ENCODE measurements at places on chromosomes 16 and 17.

DNA sequence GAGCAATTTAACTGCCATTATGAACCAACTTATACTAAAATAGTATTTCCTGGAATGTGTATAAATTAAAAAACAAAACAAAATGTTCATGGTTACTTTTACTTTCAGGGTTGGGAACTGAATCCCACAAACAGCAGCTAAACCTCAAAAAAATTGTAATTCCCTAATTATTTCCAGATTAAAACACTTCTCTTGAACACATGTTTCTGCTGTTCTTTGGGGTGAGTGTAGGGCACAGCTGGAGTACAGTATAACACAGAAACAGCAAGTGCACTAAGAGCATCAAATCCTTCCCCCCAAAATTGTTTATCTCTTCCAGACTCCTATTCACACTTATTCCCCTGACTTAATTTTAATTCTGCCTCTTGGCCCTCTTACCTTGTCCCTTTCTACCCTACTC lies 56.4 kb downstream of the KANSL1 start:
- DNase-seq: no peak

DNA sequence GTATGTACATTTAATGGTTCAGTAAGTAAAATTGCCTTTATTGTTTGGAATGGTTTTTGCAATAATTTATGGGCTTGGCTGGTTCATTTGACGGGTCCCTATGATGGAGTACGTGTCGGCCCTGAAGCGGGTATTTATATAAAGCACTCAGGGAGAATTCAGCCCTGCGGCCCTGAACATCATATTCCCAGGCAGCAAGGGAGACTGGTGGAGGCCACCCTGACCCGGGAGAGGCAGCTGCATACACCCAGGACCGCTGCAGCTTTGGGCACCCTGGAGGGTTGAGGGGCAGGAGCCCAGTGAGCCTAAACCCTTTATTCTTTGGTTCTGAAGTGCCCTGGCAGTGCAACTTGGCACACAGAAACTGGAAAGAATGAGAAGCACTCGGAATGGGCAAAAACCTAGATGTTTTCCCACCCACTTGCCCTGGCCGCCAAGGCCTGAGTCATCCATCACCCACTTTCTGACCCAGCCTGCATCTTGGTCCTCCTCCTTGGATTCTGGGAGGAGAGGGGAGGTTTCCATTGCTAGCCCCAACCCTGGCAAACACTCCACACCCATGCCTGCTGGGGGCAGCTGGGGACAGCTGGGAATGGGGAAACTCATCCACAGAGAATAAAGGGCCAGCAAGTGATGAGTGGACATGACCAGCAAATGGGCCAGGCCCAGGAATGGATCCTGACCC lies 162.2 kb upstream of the TNRC6C start:
- DNase-seq: no peak

DNA sequence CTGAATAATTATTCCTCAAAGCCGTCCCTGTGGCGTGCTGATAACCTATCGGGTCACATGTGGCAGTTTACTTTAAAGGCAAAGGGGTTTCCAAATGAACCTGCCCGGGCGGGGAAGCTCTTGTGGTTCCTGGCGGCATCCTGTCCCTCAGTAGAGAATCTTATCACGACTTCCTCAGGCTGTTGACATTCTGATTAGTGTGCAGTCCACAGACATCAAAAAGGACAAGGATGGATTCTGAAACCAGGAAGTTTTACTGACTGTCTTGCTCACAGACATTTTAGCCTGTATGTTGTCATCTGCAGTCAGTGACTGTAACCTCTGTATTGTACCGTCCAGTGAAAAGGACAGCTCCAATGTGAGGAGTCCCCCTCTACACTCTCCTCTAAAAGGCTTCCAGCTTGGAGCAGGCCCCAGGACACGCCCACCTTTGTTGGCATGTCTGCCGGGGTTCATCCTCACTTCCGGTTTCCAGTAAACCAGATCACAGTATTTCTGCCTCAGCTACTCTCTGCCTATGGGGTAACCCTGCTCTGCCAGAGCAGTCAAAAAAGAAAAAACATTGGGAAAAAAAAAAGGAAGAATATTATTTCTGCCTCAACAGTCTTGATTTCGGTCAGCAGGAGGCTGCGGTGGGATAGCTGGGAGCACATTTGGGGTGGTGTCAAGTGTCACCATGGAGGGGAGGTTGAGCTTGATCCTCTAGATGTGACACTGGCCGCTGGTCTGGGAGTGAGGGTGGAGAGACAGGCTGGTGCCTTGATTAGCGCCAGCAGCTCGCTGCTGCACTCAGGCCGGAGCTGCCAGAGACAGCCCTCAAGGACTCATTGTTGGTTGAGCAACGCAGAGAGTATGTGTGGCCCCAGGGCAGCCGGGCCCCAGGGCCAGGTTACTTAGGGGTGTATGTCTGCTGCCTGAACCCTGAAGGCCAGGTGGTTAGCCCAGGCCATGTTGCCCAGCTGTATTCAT lies 89.0 kb upstream of the DNAH17 start:
- DNase-seq: no peak

GRCh38 chr17:70037498-70037897 lies 37.5 kb upstream of the KCNJ16 start:
- no peak for DNase-seq

GRCh38 chr17:74814453-74814852 lies 38.3 kb upstream of the NAT9 start:
- DNase-seq: no peak

DNA sequence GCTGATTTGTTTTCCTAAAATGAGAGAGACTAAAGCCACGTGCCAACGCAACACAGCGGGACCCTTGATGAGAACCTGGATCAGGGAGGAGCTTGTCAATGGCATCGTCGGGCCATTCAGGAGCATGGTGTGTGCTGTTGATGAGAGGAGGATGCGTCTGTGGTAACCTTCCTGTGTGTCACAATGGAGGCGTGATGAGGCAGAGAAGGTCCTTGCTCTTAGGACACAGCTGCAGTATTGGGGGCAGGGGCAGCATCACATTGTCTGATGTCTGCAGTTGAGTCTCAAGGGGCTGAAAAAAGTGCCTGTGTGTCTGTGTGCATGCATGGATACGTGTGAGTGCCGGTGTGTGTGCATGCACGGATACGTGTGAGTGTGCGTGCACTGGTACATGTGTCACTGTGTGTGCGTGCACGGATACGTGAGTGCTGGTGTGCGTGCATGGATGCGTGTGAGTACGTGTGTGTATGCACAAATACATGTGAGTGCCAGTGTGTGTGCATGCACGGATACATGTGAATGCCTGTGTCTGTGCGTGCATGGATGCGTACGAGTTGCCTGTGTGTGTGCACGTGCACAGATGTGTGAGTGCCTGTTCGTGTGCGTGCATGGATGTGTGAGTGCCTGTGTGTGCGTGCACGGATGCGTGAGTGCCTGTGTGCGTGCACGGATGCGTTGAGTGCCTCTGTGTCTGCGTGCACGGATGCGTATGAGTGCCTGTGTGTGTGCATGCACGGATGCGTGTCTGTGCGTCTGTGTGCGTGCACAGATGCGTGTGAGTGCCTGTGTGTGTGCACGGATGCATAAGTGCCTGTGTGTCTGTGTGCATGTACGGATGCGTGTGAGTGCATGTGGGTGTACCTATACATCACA lies 39.3 kb downstream of the BAIAP2 start:
- DNase-seq: no peak

- DNase-seq: no peak
Observed at GRCh38 chr16:86387468-86388440, 122.6 kb upstream of the FOXF1 start.

DNA sequence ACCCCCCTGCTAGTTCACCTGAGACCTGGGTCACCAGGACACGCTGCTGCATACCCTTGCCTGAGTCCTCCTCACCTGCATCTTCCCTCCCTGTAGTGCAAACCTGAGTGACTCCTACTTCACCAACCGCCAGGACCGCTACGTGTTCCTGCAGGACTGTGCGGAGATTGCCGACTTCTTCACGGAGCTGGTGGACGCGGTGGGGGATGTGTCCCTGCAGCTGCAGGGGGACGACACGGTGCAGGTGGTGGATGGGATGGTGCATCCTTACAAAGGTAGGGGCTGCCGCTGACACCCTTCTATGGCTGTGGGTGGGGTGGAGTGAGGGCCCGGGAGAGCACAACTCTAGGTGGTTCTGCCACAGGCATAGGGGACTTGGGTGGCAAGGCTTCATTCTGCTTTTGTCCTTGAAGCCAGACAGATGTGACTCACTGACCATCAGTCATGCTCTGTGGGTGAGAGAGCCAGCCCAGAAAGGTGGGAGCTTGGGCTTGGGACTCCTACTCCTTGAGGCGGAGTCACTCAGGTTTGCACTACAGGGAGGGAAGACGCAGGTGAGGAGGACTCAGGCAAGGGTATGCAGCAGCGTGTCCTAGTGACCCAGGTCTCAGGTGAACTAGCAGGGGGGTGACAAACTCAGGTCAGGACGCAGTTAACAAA lies 22.3 kb downstream of the PGS1 start:
- no peak for DNase-seq

DNA sequence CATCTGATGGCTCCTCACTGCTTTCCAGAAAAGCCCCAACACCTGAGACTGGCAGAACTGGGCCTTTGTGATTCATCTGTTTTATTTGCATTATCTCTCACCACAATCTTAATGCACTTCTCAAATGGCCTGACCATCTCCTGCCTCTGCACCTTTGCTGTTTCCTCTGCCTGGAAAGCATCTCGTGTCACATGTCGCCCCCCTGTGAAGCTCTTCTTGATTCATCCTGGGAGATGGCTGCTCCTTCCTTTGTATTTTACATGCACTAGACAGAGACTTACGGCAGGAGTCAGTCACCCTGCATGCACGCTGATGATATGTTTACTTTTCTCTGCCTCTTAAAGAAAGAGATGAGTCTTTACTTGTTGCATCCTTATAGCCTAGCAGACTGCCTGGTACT lies 30.0 kb downstream of the HNF1B start:
- DNase-seq: no peak

GRCh38 chr17:9236286-9237052 lies 215.2 kb downstream of the NTN1 start:
- DNase-seq: no peak

DNA sequence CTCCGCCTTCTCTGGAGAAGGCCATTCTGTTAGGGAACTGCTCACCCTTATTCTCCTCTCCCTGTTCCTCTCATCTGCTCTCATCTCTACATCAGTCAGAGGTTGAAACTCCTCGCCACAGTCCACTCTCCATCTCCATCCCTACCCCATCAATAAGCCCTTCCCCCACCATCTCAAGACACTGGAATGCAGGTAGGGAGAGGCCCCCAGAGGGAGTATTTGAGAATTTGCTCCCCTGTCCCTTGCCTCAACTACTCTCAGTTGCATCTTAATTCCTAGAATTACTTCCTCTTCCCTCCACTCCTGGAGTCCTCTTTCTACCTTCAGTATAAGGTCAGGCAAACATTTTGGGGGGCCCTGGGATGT lies 2.0 kb upstream of the AATF start:
- DNase-seq: no peak

DNA sequence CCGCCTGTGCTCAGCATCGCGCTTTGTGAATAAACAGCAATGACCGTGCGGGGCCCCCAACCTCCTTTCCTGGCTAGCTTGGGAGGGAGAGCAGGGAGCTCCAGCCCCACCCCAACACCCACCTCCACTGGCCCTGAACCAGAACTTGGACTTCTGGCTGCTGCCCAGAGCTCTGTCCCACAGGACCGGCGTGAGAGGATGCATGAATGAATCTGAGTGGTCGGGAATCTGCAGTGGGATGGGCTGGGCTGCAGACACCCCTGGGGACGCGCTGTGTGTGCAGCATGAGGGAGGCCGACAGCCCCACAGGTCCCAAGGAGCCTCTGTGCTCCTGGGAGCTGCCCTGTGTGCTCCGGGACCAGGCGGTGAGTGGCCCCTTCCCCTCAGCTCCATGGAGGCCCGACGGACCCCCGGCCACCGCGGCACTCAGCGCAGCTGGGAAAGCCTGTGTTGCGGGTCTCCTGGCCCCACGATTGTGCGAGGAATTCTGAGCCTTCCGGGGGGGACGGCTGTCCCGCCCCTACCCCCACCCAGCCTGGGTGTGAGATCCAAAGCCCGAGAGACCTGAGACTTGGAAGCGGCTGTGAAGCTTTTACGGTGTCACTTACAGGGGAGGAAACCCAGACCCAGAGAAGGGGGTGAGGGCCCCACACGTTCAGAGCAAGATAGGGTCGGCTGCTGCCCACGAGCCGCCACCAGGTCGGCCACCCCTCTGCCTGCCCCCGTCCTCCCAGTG lies 5.4 kb downstream of the PIEZO1 start:
- no peak for DNase-seq

GRCh38 chr16:1825864-1826690 lies 548 bp downstream of the HAGH start:
- no peak for DNase-seq

DNA sequence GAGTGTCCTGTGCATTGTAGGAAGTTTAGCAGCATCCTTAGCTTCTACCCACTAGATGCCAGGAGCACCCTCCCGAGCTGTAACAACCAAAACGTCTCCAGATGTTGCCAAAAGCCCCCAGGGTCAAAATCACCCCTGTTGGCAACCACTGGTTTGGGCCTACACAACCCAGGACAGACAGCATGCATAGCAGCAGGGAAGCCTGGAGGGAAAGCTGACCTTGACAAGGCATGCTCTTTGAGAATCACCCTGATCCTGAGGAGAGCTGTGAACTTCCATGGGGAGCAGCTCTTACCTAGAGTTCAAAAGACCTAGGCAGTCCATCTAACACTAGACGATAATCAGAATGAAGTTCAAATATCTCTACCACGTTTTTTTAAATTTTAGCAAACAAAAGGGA lies 9.2 kb downstream of the SKAP1 start:
- DNase-seq: no peak

DNA sequence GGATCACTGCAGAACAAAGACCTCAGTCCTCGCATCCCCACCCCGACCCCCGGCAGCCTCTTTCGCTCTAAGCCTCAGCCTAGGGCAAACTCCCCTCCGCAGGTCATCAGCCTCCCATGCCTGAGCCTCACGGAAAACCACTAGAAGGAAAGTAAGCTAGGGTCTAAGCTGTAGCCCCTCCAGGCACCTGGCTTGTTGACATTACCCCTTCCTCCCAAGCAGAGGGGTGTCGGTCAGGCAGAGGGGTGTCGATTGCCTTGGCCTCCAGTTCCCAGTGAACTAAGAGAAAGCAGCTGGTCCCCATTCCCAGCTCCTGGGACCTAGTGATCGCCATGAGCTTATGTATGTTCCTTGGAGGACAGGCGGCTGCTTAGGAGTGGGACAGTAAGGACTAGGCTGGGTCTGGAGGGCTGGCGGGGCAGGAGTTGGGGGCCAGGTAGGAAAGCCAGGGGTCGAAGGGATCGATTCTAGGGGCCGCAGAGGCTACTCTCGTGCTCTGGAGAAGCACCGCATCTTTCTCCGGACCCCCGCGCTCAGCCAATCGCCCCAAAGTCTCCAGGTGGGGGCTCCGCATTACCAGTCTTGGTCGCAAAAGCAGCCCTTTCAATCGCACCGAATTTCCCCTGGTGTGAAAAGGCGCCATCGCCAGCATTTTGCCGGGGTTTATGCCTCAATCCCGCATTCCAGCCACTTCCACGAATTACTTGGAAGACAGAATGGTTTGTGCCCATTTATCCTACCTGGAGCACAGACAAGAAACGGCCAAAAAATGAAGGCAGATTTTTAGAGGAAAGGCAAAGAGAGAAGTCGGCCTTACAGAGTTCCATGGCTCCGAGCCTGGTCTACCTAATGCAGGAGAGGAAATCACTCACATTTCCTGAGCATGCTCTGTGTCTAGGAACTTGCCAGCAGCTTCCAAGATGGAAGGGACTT lies 21.3 kb upstream of the HOXB13 start:
- no peak for DNase-seq

Data from cortex of kidney (tissue), 1 donor.